AG08395 (cell line): ENCODE measurements at places on chromosomes 6 and 20.

GRCh38 chr20:62208795-62209755, 11.0 kb downstream of the HRH3 start:
- DNase-seq = no peak

DNA sequence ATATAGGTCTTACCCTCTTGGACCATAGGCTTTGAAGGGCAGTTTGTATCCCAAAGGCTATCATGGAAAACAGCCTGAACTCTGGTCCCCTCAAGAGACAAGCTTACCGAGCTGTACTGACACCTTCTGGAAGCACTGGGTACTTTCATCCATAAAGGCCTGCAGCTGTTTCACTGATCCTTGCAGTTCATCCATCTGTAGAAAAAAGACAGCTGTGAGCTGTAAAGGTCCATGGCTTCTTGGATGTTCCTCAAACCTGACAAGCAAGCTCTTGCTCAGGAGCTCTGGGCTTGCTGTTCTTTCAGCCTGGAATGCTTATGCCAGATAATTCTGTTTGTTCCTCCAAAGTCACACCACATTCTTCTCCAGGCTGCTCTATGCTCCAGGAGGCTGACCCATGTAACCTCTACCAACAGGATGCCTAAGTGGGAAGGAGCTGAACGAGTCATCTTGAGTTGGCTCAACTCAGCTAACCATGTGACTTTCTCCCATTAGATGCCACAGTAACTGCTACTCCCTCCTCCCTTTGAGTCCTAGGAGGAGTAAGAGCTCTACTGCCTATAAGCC, 8.8 kb upstream of the NDRG3 start:
- peak; percentile 79 for DNase-seq

DNA sequence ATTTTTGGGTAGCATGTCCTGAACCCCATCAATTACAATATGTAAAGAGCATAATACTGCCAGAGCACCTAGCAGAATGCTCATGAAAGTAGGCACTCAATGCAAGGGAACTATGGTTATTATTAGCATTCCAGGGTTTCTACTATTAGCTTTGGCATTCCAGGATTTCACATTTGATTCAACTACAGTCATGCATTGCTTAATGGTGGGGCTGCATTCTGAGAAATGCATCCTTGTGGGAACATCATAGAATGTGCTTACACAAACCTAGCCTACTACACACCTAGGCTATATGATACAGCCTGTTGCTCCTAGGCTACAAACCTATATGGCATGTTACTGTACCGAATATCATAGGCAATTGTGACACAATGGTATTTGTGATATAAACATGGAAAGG, 247.8 kb downstream of the CD83 start:
- peak; percentile 26 for DNase-seq

GRCh38 chr20:49995586-49995985, 12.8 kb downstream of the SNAI1 start:
- no peak for DNase-seq

GRCh38 chr20:53839423-53840176, 230.8 kb downstream of the BCAS1 start:
- DNase-seq = no peak
